ENCODE measurements at places on chromosomes 3 and 15.

DNA sequence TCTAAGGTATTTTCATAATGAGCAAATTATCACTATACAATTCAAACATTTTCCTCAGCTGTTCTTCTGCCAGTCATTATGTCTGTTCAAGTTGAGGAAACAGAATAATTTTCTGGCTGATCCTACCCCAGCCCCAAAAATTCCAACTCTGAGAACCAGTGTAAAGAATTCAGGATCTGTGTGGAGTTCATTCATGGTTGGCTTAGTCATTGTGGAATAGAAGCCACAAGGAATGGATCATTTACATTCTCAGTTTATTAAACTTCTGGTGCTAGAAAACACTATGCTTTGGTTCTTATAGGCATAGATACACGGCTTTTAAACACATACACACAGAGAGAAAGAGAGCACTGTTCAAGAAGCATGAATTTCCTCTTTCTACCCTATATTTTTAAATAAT, 134.6 kb downstream of the CMSS1 start:
- no peak for DNase-seq

- no peak for DNase-seq
These were observed 98.1 kb upstream of the CLSTN2 start for GRCh38 chr3:139836698-139837464.

GRCh38 chr3:181696626-181697230, 15.0 kb upstream of the SOX2 start:
- no peak for DNase-seq

DNA sequence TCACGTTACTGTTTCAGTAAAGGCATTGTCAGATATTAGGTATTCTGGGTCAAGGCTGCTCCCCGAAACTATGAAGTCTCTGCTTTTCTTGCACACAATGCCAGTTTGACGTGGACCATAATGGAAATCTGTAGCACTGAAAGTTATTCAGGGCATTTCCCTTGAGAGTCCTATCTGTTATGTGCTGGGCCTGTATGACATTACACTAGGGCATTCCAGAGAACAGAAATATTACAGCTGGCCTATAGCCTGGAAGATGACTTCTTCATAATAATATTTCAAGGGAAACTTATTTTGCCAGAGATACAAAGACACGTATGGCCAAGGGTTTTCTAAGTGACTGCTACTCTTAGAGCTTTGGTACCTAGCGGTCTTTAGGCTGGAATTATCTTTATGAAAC, 613.6 kb upstream of the CBLB start:
- DNase-seq = no peak

DNA sequence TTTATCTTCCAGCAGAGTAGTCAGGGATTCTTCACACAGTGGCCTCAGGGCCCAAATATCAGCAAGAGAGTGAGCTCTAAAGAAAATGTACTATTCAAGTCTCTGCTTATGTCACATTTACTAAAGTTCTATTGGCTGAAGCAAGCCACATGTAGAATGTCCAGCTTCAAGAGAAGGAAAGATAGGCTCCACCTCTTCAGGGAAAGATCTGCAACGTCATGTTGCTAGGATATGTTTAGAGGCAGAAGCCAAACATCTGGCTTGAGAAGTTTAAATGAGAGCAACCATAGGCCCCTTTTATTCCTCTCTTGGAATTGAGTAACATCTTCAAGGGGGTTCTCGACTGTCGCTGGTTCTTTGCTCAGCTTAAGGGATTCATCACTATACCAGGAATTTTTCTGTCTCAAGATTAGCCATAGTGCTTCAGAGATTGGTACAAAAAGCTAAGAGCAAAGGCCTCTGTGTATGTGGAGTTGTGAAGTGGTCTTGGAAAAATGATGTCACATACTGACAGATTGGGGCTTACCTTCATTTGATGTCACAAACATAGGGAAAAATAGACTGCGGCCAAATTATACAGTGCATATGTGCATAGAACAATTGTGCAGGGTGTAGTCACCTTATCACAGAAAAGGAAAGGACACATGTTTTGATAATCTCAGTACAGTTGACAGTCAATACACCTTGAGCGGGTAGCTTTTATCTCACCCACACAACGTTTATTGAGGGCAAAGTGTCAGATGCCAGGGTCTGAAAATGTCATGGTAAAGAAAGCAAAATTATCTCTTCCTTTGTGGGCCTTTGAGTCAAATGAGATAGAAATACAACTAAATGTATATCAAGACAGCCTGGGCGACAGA, 11.3 kb upstream of the THRB start:
- no peak for DNase-seq

All from liver (tissue), 10 donors.